ENCODE measurements at places on chromosomes 16 and 17.
A peak's percentile ranks its signal among the peaks of the same experiment; 100 is the strongest.

DNA sequence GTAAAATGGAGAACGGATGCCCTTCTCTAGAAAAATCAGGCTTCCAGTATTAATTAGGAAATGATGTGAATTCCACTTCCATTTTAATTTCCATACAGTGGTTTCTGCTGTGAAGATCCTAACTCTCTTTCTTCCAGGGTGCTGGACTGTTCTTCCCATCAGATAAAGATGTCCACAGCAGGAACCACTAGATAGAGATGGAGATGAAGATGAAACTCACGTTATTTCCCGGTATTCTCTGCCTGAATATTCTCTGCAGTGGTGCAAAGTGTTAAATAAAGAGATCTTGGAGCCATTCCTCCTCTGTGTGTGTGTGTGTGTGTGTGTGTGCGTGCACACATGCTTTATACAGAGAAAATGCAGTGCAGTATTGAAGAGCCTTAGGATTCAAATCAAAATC is 727.5 kb downstream of the KCNJ2 start:
- DNase-seq: no peak

- DNase-seq: no peak
Measured at GRCh38 chr16:11225677-11226549, 30.1 kb downstream of the SOCS1 start.

- DNase-seq: no peak
Measured at GRCh38 chr17:76688165-76688622, 22.6 kb downstream of the MXRA7 start.

GRCh38 chr17:13981881-13982280 is 87.4 kb upstream of the COX10 start:
- DNase-seq: no peak

DNA sequence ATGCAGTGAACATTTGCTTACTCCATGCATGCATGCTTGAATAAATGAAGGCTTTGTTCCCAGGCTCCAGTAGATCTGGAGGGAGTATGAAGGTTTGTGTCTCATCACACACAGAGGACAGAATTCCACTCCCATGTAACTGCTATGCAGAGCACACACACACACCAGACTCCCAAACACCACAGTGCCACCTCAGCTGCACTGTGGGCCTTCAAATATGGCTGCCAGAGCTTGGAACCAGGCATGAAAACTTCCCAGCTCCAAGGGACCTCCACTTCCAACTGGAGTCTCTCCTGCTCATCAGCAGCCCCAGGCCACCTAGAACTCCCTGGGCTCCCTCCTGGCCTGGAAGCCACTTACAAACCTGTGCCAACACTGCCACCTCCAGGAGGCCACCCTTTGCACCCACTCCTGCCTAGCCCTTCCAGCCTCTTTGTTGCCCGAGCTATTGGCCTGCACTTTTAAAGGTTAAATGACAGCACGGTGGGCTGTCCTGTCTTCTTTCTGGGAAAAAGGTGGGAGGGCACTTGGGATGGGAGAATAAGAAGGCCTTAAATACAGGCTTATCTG is 151.2 kb downstream of the ZNF423 start:
- no peak for DNase-seq

- no peak for DNase-seq
Measured at GRCh38 chr16:81933361-81933760, 77.9 kb downstream of the SDR42E1 start.

- DNase-seq: no peak
Measured at GRCh38 chr16:84928679-84929420, 82.5 kb downstream of the ZDHHC7 start.

DNA sequence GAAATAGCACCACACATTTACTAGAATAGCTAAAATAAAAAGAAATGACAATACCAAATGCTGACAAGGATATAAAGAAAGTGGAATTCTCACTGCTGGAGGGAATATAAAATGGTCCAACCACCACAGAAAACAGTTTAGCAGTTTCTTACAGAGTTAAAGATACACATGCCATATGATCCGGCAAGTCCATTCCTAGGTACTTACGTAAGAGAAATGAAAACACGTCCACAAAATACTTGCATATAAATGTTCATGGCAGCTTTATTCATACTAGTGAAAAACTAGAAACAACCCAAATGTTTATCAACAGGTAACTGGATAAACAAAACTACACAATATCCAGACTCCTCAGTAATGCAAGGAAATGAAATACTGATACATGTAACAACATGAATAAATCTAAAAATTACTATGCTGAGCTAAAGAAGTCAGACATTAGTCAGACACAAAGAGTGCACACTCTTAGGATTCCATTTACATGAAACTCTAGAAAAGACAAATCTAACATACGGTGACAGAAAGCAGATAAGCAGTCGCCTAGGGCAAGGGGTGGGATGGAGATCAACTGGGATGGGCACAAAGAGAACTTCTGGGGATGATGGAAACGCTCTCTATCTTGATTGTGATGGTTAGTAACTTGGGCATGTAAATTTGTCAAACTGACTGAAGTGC is 76.4 kb downstream of the SMG6 start:
- DNase-seq: no peak

GRCh38 chr17:37492167-37492566 is 2.5 kb downstream of the DUSP14 start:
- no peak for DNase-seq

GRCh38 chr16:53837426-53837825 is 133.5 kb downstream of the FTO start:
- no peak for DNase-seq

GRCh38 chr17:4938688-4939545 is 929 bp downstream of the SLC25A11 start:
- DNase-seq: no peak

- DNase-seq: no peak
Measured at GRCh38 chr16:53884748-53885147, 180.8 kb downstream of the FTO start.

GRCh38 chr17:61345825-61346666 is 53.6 kb upstream of the TBX2 start:
- DNase-seq: no peak

DNA sequence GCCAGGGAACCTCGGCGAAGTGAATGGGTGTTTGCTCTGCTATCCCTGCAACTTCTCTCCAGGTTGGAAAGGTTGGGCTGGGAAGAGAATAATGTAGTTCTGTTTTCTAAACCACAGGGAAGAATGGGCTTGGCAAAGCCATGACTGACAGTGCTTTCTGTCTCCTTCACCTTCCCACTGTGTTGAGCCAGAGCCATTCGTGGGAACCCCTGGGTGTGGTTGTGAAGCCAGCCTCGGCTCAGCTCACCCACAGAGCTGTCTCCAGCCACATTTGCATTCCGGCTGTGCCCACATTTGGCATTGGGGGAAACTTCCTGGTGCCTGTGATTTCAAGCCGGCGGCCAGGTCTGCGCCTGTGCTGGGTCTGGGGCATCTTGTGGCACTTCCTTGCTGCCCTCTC is 39.9 kb downstream of the BAIAP2 start:
- DNase-seq: no peak

DNA sequence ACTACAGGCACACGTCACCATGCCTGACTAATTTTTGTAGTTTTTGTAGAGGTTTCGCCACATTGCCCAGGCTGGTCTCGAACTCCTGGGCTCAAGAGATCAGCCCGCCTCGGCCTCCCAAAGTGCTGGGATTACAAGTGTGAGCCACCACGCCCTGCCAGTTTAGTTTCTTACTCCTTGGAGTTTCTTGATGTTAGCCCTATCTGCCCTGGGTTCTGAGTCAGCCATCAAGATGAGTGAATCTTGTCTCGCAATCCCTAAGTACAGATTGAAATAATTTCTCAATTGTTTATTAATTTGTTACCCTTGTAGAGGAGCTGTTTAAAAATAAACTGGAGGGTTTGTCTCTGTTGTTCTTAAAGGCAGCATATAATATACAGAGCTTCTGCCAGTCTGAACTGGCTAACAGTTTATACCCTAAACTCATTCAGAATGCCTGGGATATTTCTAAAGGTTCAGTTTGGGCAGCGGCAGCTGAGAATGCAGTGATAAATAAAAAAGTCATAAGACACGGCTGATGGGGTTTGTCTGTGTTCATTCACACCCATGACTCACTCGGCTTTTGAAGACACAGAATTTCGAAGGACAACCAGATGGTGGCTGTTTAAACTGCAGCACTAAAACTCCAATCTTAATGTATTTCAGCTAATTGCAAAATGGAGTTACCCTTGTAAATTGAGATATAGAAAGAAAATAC is 39.6 kb downstream of the GPRC5B start:
- peak; percentile 72 for DNase-seq

GRCh38 chr16:63289834-63290460 is 1253.7 kb upstream of the CDH8 start:
- DNase-seq: no peak

Measured in non-pigmented ciliary epithelial cell (primary cell).